ENCODE measurements at places on chromosomes 4 and X. TPM values are rescaled to one million over a fixed set of nuclear protein-coding genes. Genes with fewer than 3 reads are reported as not detected.

TMSB15C gene
- 0.99 TPM for total RNA-seq

PNPLA4 gene
- 19.1 TPM for total RNA-seq

GBA3 gene
- total RNA-seq: not detected

CT45A10 gene
- total RNA-seq: not detected

PCDH11X gene
- under 0.01 TPM for total RNA-seq

MTHFD2L gene
- total RNA-seq: 20.1 TPM

SRPK3 gene
- 0.52 TPM for total RNA-seq

SPINK2 gene
- total RNA-seq: not detected

STS gene
- 4.8 TPM for total RNA-seq

ADH1B gene
- 359 TPM for total RNA-seq

NDST3 gene
- not detected for total RNA-seq

NWD2 gene
- total RNA-seq: 0.42 TPM

MSANTD1 gene
- 0.06 TPM for total RNA-seq

NPY1R gene
- total RNA-seq: 4.8 TPM

NHS gene
- 5.0 TPM for total RNA-seq

ABRAXAS1 gene
- 11.2 TPM for total RNA-seq

TMEM144 gene
- 3.3 TPM for total RNA-seq

SPANXA1 gene
- total RNA-seq: not detected

PRR32 gene
- not detected for total RNA-seq

ZAR1 gene
- total RNA-seq: not detected

KCNIP4 gene
- total RNA-seq: 0.50 TPM

PF4V1 gene
- not detected for total RNA-seq

TLR3 gene
- total RNA-seq: 2.5 TPM

CBLL2 gene
- not detected for total RNA-seq

SSX4 gene
- not detected for total RNA-seq

ASB11 gene
- total RNA-seq: not detected

PJA1 gene
- total RNA-seq: 20.9 TPM

PRDM8 gene
- total RNA-seq: 24.4 TPM

CLNK gene
- not detected for total RNA-seq
